ENCODE measurements at places on chromosomes 6 and 20.

DNA sequence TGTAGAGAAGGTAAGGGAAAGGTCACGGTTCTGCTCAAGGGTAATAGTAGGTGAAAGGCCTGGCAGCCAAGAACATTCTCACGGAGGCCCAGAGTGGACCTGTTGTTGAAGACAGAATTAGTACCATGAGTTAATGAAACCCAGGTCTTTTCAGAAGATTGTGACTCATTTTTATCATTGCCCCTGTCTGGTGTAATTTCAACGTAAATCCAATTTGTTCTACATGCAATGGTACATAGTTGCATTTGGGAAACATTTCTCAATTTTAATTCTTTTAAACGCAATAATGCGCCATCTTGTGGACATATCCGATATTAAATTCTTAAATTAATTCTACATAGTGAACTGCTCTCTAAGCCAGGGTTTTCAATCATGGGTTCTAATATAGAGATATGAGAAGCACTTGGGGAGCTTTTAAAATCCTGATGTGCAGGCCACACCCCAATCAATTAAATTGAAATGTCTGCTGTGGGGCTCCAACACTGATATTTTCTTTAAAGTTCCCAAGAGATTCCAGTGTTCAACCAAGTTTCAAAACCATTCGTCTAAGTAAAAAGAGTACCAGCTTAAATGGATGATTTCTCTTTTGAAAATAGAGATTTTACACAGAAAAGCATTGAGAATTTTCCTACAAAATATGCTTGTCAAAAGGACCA lies 257.4 kb downstream of the PLCB1 start:
- DNase-seq = peak; percentile 78

DNA sequence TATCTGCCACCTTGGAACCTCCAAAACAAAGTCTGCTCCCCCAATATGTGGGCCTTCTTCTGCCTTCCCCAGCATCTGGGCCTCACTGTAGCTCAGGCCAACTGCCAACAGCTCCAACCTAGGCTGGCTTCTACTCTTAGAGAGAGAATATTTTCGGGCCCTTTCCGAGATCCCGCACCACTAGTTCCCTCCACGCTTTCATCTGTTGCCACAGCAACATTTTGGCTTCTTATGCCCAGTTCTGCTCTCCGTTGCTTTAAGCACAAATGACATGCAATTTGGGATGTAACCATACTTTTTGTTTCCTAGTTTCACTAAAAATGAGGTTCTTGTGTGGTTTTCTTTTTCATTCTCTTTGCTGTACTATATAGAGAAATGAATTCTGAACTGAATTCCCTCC lies 33.6 kb downstream of the PSMB9 start:
- no peak for DNase-seq

GRCh38 chr6:24069526-24069925 lies 56.5 kb upstream of the NRSN1 start:
- no peak for DNase-seq

GRCh38 chr6:167165858-167166471 lies 8.2 kb upstream of the GPR31 start:
- DNase-seq = no peak

DNA sequence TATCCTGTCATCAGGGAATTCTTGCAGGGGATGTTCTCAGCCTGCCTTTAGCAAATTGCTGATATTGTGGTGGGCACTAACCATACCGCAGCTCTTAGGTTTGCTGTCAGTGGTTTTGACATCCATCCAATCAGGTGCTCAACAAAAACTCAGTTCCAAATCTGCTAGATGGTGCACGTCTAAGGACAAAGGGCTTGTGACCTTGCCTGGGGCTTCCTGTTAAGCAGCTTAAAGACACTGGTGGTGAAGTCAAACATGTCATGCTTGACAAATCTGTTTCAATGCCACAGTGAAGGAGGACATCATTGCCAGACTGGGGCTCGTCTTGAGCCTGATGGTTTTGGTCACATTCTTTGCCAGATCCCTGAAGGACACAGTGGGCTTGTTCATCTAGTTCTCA lies 179.8 kb upstream of the NOX3 start:
- DNase-seq = no peak

GRCh38 chr6:80480421-80481157 lies 374.1 kb downstream of the BCKDHB start:
- DNase-seq = peak; percentile 68

DNA sequence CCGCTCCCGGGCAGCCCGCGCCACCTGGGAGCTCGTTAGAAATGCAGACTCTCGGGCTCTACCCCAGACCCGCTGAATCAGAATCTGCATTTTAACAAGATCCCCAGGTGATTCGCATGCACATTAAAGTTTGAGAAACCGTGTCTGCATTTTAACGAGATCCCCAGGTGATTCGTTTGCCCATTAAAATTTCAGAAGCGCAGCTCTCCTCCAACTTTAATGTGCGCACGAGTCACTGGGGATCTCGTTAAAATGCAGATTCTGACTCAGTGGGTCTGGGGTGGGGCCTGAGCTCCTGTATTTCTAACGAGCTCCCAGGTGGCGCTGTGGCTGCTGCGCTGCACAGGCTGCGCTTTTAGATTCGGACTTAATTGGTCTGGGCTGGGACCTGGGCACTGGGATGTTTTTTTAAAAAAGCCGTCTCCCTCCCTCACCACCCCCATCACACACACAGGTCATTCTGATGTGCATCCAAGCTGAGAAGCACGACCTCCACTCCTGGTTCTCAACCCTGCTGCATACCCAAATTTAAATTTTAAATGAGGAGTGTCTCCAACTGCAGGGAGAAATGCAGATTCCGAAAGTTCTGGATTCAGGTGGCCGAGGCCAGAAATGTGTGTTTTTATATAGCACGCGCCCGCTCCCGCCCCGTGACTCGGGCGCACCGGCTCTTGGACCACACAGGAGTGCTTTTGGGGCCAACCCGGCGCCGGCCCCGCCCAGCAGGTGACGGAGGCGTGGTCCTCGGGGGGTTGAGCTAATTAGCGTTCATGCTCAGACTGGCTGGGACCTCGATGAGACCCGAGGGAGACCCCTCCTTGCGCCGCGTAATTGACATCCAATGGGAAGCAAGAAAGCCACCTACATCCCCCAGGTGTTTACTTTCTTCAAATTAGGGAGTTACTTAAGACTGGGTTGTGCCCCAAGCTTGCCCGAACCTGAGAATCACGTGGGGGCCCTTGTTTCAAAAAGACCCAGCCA lies 85.8 kb downstream of the ZFP64 start:
- DNase-seq = peak; percentile 33

- DNase-seq = no peak
Observed at GRCh38 chr20:2559651-2560050, 23.3 kb downstream of the TMC2 start.

DNA sequence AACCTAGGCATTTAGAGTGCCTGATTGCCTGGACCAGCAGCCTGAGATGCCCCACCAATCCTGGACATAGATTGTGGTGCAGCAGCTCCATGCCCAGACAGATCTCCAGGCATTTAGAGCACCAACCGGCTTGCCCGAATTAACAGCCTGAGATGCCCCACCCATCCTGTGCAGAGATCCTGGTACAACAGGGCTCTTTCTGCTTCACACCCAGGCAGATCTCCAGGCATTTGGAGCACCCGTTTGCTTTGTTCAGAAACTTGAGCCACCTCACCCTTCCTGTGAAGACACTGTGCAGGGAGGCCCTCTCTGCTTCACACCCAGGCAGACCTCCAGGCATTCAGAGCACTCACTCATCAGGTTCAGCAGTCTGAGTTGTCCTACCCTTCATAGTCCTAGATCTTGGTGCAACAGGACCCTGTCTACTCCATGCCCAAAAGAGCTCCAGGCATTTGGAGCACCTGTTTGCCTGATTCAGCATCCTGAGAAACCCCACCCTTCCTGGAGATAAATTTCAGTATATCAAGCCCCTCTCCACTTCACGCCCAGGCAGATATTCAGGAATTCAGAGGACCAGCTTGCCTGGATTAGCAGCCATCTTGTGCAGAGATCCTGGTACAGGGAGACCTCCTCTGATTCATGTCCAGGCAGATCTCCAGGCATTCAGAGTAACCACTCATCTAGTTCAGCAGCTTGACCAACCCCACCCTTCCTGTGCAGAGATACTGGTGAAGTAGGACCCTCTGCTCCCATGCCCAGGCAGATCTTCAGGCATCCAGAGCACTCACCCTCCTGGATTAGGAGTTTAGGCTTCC lies 189.2 kb upstream of the FERMT1 start:
- no peak for DNase-seq

GRCh38 chr6:30194797-30195690 lies 18.2 kb downstream of the TRIM26 start:
- DNase-seq = no peak

DNA sequence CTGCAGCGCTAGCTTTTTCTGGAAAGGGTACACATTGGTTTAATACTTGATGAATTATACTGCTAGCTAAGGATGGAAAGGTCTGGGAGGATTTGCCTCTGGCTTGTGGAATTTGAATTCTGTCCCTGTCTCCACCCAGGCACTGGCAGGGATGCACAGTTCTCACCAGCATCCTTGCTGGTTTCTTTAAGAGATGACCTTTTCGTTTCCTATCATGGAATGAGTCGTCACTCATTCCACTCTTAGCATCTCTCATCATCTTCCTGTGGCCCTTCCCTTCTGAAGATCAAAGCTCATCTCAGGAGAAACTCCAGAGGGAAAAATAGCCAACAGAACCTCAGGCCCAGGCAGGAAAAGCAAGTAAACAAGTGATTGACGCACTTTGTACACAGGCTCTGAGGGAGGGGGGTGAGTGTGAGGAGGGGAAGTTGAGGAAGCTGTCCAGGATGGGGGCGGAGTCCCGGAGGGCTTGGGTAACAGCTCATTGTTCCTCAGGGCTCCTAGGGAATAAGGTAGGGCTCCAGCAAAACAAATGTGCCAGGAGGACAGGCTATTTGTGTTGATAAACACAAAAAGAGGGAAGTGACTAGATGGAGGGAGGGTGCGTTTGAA lies 25.7 kb upstream of the SAYSD1 start:
- DNase-seq = no peak

GRCh38 chr6:123812621-123813020 lies 9.0 kb downstream of the NKAIN2 start:
- DNase-seq = no peak

GRCh38 chr6:139349464-139350020 lies 24.9 kb downstream of the CITED2 start:
- no peak for DNase-seq

DNA sequence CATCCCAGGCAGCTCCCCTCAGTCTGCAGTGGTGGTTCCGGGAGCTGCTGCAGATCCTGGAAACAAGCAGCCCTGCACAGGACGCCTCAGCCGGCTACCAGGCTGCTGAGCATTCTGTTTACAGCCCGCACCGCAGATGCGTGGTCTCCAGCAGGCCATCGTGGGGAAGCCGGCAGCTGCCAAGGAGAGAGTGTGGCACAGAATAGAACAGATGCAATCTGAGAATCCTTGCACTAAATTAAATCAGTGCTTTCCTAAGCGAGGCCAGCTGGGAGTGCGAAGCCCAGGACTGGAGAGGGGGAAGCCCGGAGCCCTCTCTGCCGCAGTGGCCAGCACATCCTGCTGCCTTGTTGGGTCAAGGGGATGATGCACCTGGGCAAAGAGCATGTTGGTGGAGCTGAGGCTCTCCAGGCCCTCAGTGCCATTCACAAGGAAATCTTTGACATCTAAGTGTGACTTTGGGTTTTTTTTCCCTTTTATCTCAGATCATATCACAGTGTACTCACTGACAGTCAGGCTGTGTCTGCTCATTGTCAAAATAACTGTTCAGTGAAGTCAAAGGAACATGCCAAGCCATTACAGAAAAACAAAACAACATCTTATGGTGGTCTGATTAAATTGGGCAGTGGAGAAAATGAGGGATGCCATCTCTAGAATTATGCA lies 118.1 kb downstream of the SYNDIG1 start:
- no peak for DNase-seq

DNA sequence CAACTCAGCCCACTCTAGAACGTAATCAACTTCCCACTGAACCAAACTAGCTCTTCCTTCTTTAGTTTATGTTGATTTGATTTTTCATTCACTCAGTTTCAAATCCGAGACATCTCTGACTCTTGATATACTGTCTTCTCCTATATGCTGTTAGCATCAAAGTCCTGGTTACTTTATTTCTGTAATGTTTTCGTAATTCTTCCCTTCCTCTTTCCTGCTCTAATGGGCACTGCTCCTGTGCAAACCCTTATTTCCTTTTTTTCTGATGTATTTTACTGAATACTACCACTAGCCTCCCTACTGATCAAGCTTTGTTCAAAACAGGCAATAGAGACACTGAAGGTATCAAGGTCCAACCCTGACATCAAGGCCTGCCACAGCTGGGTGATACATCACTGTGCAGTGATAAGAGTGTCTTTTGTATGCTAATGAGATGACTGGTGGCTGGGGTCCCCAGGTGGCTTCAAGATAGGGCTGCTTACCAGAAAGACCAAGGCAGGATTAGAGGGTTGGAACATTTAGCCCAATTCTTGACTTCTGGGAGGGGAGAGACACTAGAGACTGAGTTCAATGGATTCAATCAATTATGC lies 95.2 kb downstream of the KIF13A start:
- DNase-seq = no peak

GRCh38 chr20:42095221-42095620 lies 477.0 kb upstream of the CHD6 start:
- no peak for DNase-seq

DNA sequence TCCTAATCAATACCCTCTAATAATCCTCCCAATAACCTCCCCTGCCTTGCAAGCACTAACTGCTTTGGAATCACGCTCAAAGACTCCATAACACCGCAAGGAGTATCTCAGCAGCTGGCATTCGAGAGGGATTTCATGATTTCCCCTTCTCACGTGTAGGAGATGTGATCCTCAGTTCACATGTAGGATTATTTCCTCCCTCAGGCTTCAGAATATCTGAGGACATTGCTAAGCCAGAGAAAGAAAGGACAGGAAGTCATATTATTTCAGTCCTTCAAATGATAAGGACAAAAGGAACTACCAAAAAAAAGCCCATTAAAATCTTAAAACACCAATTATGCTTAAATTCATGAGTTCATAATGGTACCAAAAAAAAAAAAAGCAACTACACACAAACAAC lies 122.9 kb downstream of the NFATC2 start:
- DNase-seq = no peak

DNA sequence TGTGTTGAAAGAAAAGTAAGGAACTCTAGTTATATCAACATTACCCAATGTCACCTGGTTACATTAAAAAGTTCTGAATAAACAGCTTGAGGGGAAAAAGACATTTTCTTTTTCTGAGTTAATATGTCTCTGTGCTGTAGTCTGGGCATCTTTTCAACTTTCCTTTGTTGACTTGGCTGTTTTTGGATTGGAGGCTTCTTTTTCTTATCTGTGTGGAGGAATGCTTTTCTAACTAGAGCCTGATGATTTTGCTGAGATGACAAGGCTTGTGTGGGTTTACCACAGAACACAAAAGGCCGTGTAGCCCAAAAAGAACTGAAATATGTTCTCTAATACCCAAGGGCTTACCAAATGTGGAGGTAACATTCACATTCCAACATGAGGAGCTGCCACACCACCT lies 161.8 kb downstream of the KCNQ5 start:
- peak; percentile 49 for DNase-seq

GRCh38 chr20:5364997-5365597 lies 48.3 kb upstream of the PROKR2 start:
- peak; percentile 28 for DNase-seq

GRCh38 chr6:166318227-166318626 lies 10.0 kb upstream of the PRR18 start:
- no peak for DNase-seq

Measured in fibroblast of skin of scalp (primary cell).